CD4-positive, alpha-beta T cell treated with Interleukin-15 for 4 hours (primary cell): ENCODE measurements at places on chromosomes 16 and 17.
A peak's percentile ranks its signal among the peaks of the same experiment; 100 is the strongest.

- no peak for DNase-seq
These were observed 113.3 kb downstream of the VPS53 start for GRCh38 chr17:601244-601925.

GRCh38 chr16:57029161-57030160 is 40.1 kb downstream of the NLRC5 start:
- DNase-seq: peak; percentile 23

DNA sequence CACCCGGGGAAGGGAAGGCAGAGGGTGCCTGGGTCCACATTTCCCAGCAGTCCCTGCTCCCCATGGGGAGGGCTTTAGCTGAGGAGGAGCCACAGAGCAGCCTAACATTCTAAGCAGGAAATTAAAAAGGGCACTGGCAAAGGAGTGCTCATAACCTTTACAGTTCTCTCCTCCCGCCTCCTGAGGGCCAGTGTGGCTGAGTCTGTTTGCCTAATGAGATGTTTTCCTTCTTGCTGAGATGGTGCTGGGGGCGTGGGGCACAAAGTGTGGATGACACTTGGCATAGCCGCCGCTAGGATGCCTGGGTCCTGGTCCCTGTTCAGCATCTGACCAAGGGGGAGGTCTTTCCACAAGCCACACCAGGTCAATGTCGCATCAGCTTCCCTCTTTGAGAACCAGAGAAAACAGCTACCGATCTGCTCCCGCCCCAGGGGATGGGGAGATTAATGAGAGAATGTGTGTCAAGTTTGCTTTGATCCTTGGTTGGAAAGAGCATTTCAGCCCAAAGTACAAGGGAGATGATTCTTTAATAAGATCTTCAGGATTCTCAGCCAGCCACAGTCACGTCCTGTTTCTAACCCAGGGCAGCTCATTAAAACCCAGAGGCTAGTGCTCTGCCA is 5.8 kb downstream of the KIF18B start:
- DNase-seq: no peak

DNA sequence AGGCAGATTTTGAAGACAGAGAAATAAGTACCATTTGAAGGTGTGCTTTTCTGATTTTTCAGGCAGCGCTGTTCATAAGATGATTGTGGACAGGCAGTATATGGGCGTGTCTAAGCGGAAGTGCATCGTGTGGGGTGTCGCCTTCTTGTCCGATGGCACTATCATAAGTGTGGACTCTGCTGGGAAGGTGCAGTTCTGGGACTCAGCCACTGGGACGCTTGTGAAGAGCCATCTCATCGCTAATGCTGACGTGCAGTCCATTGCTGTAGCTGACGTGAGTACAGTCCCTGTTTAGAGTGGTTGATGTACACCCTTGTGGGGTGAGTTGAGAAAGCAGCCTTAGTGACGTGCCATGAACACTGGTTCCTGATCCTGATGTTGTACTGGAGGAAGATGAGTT is 10.7 kb downstream of the UTP4 start:
- DNase-seq: no peak

DNA sequence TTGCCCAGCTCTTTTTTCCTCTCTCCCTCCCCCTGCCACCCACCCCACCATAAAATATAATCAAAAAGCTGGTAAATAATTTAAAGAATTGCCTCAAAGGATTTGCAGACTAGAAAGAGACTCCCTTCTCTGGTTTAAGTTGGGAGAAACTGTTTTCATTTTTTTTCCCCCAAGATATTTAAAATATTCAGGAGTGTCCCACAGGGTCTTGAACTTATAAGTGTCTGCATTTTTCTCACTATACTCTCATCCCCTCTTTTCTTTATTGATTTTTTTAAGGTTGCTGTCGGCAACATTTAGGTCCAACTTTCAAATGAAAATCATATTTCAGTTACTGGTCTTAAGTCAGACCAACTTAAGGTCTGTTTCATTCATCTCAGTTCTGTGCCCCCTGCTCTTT is 210.2 kb downstream of the MSI2 start:
- no peak for DNase-seq

DNA sequence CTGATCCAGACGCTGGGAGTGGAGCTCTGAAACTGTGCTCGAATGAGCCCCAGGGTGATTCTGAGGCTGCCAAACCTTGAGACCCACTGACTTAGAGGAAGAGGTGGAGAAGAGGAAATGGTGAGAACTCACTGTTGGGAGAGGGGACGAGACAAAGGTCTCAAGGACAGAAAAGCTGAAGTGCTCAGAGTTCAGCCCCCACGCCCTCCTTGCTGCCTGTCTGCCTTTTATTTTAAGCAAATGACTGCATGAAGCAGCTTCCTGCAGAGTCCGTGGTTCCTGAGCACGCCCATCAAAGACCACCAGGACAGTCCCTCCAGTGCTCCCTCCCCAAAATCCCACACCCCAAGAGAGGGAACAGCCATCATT is 20.4 kb downstream of the COTL1 start:
- no peak for DNase-seq

- no peak for DNase-seq
These were observed 361.4 kb upstream of the C16orf82 start for GRCh38 chr16:26705346-26705745.

DNA sequence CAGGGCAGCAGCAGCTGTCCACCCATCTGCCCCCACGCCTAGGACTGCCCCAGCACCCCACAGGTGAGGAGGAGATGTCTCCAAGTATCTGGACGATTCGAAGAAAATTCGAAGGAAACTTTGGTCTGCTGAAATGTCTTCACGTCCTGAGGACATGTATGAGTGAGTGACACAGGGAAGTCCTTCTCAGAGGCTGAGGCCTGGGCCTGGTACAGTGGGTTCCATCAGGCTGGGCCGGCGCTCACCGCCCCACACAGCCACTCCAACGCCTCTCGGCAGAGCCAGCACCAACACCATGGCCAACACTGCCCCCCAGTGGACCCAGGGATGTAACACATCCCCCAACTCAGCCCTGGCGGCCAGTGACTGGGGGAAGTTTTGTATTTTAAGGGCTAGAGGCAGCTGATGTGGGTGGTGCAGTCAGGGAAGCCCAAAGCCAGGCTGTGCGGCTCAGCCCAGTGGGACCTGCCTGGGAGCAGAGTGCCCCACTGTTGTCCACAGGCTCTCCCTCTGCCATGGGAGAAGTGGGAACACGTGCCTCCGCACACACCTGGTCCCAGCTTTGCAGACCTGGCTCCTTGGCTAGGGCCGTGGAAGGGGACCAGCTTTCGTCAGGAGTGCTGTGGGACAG is 55.8 kb upstream of the FASN start:
- peak; percentile 83 for DNase-seq

GRCh38 chr17:76207275-76208059 is 32.8 kb downstream of the RNF157 start:
- DNase-seq: no peak

DNA sequence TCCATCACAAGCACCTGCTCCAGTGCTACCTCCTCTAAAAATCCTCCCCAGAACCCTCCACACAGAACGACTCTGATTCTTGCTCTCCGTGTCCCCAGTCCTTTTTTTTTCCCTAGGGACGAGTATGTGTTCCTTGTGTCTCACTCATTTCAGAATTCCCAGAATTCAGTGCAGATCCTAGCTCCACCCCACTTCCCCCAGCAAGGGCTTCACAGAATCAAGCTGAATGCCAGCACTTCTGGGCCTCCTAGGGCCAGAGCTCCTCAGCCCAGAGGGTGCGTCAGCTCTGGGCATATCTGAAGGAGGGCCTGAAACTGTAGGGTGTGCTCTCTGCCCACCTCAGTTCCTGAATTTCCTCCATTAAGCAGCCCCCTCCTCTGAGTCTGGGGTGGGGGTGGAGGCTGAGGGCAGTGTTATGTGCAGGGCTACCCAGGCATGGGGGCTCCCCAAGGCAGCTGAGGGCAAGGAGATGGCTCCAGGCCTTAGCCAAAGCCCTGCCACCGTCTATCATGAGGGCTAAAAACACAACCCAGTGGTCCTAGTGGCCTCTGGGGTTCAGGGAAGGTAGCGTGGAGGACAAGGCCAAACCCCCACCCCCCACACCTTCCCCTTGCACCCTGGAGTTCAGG is 6.5 kb downstream of the UNC119 start:
- DNase-seq: no peak

GRCh38 chr16:35793601-35794000 is 2334.2 kb downstream of the TP53TG3F start:
- DNase-seq: no peak

DNA sequence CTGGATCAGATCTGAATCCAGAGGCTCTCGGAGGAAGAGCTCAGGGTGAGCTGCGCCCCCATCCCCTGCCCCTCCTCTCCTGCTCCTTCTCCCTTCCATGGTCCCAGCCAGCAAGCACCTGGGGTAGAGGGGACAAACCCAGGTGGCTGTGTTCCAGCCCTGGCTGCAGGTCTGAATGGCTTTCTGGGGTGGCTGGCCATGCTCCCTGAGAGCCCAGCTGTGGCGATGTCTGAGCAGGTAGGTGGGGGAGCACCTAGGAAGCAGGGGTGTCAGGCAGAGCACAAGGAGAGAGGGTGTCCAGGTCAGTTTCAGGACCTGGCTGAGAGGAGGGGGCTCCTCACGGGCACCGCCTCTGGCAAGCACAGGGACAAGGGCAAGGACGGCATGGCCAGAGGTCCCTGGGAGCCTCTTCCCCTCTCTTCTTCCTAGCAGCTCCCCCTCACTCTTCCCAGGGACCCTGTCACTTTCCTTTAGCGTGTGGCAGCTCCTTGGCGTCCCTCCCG is 310.0 kb downstream of the SEC14L1 start:
- DNase-seq: no peak
